ENCODE measurements at places on chromosomes 4 and X. TPM values are rescaled to one million over a fixed set of nuclear protein-coding genes. Genes with fewer than 3 reads are reported as not detected.

The ANOS1 gene
- not detected for total RNA-seq

The GRSF1 gene
- 90.0 TPM for total RNA-seq

The IL3RA gene
- total RNA-seq, result 0.27 TPM

The MEPE gene
- not detected for total RNA-seq

The PCDH19 gene
- 0.06 TPM for total RNA-seq

The CXorf66 gene
- total RNA-seq, result not detected

The SSX4 gene
- not detected for total RNA-seq

The RAB33A gene
- total RNA-seq, result not detected

The SPANXN3 gene
- not detected for total RNA-seq

The SPIN4 gene
- 9.8 TPM for total RNA-seq

The MTTP gene
- total RNA-seq, result 0.05 TPM

The PTPN13 gene
- total RNA-seq, result 11.3 TPM

The GUCY1B1 gene
- total RNA-seq, result 1.1 TPM

The HPGD gene
- total RNA-seq, result 1.1 TPM

The ADAD1 gene
- not detected for total RNA-seq

The AR gene
- 9.7 TPM for total RNA-seq

The WAS gene
- total RNA-seq, result 0.20 TPM

The ZCCHC18 gene
- not detected for total RNA-seq

The SGCB gene
- 12.4 TPM for total RNA-seq

The SPIN2A gene
- not detected for total RNA-seq

The UGT8 gene
- total RNA-seq, result 5.1 TPM

The PPP4R3C gene
- not detected for total RNA-seq

The POU4F2 gene
- total RNA-seq, result not detected

The REPS2 gene
- 0.12 TPM for total RNA-seq

The HSD17B13 gene
- total RNA-seq, result 0.17 TPM

The SMIM20 gene
- 74.5 TPM for total RNA-seq

The MAGEA11 gene
- total RNA-seq, result not detected

The BST1 gene
- 10.2 TPM for total RNA-seq

The S100G gene
- total RNA-seq, result not detected

The VCX3B gene
- not detected for total RNA-seq

The CMC4 gene
- total RNA-seq, result 27.0 TPM

The CD38 gene
- 0.02 TPM for total RNA-seq

The HAND2 gene
- not detected for total RNA-seq

The NSG1 gene
- not detected for total RNA-seq

The TBX22 gene
- total RNA-seq, result not detected

The FRG2 gene
- not detected for total RNA-seq

The CSAG3 gene
- total RNA-seq, result not detected

The DUSP9 gene
- 2.2 TPM for total RNA-seq

The SCML2 gene
- 12.9 TPM for total RNA-seq

The TLR1 gene
- 3.6 TPM for total RNA-seq

The CSAG1 gene
- total RNA-seq, result not detected

The PRDM5 gene
- total RNA-seq, result 10.0 TPM

Measured in NCI-H460 (cell line).